ENCODE measurements at places on chromosomes 7 and 10.

DNA sequence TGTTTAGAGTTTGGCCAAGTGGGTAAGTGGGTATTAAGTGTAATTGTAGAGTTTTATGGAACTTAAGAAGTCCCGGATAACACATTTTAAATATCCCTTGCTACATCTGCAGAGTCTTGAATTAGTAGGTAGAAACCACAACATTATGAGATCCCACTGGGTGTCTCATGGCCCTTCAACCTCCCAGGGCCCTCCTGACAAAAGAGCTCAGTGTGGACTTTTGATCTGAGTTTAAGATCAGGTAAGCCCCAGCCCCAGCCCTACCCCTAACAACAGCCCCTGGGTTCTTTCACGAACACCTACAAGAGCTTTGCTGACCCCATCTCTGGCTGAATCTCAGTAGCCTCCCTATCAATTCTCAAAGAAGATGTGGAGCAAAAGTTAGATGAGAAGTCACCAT lies 65.4 kb upstream of the STK17A start:
- no peak for DNase-seq

- no peak for DNase-seq
Measured at GRCh38 chr7:5255832-5256231, 26.9 kb upstream of the SLC29A4 start.

DNA sequence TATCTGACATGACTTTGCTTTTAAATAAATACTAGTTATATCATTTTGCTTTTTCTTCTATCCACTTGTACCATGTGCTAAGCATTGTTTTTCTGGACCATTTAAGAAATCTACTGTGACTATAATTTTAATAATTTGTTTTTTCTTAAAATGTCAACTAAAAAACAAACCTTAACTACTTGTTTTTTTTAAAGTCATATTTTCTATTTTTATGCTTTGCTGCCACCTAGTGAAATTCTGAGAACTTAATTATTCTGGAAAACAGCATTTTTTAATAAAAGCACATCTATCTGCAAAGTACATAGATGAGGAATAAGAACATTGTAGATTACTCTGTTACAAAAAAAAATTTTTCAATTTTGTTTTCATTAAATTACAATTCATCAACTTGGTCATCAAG lies 47.4 kb downstream of the ORC5 start:
- no peak for DNase-seq

- DNase-seq = no peak
Measured at GRCh38 chr10:44393834-44394547, 9.1 kb upstream of the CXCL12 start.

- DNase-seq = no peak
Measured at GRCh38 chr7:80088705-80089104, 45.9 kb upstream of the GNAI1 start.

DNA sequence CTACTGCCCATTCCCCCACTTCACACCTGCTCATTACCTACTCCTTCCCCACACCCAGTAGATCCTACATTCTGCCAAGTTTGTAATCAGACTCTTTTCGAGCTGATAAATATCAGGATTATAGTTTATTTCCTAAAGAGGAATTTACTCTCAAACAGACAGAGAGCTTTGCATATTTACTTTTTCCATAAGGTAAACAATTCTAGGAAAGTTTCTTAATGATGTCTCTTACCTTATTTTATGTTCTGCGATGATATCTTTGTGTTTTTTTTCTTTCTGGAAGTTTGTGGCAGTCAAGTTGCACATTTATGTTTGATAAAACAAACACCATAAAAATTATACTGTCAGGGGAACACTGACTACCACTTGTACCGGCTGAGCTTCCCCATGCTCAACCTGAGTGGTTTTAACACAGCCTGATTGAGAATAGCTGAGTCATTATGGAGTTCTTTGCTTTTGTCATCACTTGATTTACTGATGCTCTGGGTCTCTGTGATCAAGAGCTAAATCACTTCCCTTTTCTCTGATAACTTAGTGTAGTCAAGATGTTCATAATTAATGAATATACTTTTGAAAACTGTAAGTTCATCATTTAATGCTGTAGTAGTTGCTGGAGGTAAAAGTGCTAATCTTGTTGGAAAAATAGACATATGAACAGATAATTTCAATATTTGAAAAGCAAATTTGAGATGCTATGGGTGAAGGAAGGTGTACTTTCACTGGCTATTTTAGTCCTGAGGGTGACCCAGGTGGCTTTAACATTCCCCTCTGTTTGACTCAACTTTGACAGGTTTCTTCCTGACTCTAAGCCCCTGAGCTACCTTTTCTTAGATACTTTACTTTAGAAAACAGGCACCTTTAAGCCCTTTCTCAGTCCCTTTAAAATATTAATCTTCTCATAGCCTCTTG lies 1034.5 kb upstream of the LRRTM3 start:
- peak; percentile 37 for DNase-seq

DNA sequence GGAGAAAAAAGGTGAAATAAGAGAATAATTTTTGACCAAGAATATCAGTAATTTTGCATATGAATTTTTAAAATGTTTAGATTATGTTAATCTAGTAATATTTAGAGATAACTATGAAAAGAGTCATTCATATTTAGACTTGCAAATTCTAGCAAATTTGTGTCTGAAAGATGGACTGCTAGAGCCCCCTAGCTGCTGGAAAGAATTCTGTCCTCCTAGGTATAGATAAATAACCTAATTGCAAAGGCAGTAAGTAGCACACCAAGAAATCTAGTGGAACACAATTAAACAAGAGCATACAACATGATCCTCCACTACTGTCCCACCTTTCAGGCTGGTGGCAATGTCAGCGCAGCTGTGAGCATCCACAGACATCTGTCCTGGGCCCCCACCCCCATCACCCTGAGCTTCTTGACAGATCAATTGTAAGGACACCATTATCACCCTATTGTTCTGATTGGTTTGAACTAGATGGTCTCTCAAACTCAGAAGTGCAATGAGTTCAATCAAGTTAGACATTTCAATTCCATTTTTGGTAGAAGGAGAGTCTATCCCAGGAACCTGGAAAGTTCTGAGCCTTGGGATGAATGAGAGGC lies 15.0 kb upstream of the GFRA1 start:
- no peak for DNase-seq

DNA sequence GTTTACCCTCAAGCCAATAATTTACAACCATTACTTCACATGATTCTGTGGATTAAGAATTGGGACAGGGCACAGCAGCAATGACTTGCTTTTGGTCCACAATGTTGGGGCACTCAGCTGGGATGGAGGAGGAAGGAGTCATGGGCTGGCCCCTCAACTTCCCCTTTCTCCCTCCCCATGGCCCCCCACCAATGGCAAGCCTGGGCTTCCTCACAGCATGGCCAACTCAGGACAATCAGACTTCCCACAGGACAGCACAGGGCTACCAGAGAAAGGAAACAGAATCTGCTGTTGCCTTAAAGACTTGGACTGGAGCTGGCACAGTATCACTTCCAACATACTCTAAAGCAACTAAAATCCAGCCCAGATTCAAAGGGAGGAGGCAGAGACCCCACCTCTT lies 160.7 kb downstream of the PTPN20 start:
- no peak for DNase-seq

DNA sequence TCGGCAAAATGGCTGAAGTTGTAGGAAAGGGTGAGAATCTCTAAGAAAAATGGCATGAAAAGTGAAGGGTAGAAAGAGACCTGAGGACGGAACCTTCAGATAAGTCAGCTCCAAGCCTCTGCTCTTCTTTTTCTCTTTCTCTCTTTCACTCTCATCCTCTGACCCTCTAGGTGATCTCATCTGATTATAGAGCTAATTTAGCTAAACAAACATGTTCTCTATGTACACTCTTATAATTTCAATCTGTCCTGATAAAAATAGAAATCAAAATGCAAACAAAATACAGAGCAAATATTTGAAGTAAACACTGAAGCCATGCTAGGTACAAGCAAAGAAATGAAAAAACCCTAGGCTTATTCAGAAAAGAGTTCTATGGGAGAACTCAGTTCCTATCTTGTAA lies 14.4 kb upstream of the CUBN start:
- no peak for DNase-seq

DNA sequence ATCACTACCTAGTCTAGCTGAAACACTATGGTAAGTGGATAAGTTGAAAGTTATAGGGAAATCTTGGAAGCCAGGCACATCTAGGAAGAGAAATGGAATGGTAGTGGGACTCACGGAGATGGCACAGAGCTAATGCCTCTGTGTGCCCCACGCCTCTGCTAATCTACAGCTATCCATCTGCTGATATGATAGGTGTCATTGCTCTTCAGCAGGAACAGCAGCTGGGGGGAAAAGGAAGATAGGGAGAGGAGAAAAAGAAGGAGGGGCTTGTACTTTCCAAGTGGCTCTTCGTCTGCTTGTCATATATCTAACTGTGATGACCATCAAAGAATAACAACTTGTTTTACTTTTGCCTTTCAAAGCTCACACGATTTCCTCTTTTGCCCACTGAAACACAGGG lies 1199.1 kb upstream of the SORCS1 start:
- no peak for DNase-seq

- no peak for DNase-seq
Measured at GRCh38 chr10:74079936-74080590, 70.6 kb downstream of the AP3M1 start.

DNA sequence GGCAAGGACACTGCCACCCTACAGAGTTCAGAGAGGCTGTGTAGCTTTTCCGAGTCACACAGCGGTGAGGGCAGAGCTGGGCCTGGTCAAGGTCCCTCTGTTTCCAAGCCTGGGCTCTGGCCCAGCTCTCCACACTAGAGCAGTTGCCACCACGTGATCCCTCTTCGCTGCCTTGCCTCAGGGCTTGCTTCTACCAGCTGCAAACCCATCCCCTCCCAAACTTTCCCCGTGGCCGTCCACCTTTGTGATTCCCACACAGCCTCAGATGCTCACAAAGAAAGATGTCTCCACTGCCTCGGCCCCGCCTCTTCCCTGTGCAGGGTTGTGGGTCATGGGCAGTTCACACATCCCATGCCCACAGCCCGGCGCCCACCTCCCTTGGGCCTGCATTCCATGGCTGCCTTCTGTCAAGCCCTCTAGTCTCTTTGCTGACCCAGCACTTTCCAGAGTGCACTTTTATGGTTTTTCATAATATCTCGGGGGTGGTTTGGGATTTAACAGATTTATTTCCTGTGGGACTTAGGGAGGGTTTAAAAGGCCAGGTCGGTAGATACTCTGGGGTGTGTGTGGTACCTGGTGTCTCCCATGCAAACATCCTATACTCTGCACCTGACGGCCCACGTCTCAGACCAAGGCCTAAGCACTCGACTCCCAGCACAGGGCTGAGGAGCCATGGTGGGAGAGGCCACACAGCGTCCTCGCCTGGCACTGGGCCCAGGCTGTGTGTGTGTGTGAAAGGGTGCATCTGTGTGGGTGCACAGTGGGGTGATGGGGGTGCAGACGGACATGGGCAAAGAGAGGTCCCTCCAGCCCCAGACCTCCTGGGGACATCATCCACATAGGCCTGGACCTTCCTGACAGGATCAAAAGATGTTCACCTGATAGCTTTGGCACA lies 59.6 kb downstream of the PKD1L1 start:
- DNase-seq = no peak

DNA sequence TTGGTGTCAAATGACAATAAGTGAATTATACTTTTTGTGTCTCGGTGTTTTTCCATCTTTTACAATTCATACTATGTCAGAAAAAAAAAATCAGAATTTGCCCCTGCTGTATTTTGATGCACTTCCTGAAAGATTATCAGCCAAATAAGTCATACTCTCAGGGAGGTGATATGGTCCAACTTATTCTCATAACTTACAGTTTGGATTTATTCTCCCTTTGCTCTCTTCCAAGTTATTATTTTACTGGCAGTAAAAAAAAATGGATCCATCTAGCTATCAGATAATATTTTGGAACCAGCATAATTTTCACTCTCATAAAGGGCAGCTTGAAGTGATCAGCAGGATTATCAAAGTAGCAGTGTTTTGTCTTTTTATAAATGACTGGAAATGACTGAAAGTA lies 337.1 kb downstream of the BMPER start:
- no peak for DNase-seq

- DNase-seq = no peak
Measured at GRCh38 chr10:61323726-61324125, 129.5 kb downstream of the TMEM26 start.

DNA sequence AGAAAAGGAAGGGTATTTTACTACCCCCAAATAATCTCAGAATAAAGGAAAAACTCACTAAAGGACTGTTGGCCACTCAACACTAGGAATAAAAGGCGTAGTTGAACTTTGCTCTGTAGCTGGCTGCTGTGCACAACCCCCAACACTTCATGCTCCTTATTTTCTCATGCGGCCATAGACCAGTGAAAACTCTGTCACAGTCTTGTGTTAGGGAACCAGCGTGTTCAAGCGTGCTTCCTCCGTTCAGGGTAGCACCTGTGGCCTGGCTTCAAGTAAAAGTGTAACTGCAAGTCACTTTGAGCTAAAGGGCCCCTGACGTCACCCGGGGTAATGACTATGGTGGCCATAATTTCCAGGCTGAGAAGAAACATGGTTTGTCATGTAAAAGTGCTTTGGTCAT lies 27.0 kb downstream of the BLNK start:
- no peak for DNase-seq

DNA sequence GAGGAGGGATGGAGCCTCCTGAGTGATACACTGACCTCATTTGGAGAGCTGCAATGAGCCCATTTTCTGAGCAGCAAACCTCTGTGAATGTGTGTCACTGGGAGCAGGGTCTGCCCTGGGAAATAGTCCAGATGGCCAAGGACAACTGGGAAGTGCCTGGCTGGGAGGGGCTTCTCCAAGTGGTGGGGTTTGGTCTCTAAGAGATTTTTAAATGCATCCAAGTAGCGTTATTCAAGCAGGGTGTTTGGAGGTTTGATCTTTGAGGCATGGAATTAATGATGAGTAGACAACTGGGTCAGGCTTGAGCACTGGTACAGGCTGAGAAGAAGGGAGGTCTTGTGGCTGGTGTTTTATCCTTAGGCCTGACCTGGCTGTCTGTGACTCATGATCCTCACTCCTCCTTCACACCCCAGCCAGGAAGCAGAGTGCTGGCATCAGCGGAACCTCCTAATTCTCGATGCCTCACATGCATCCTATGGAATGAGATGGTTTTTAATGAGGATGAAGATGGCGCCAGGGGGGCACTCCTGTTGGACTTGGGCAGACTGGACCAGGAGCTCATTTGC lies 3.3 kb downstream of the GOLGA7B start:
- no peak for DNase-seq

DNA sequence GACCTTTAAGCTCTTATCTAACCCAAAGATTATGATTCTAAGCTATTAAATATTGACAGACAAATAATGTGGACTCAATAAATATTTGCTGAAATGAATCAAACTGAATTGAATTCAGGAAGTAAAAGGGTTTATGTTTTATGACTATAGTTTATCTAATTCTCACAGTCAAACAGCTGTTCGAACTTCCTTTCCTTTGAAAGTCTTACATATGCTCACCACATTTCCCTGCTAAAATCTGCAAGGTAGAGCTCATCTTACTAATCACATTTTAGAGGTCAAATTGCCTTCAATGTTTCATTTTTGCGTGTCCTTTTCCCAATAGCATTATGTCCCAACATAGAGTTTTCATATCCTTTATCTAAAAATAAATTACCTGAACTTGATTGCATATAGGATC lies 154.9 kb upstream of the PPP1R3A start:
- DNase-seq = no peak

DNA sequence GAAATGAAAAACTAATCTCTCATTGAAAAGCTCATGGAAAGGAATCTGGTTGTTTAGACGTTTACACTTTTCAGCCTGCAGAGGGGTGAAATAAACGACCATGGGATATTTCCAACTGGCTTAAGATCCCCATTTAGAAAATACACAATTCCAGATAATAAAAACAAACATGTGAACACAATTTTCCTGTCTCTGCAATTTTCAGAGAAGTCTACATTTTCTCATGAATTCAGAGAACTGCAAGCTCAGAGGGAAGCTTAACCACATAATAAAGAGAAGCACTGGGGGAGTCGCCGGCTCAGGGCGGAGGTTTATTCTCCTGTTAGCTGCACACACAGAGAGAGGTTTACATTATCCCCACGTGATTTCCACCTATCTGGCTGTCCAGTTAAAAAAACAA lies 215.2 kb downstream of the FANK1 start:
- no peak for DNase-seq

All from GDM1 (cell line).